ENCODE measurements at places on chromosomes 4 and X. TPM values are rescaled to one million over a fixed set of nuclear protein-coding genes. Genes with fewer than 3 reads are reported as not detected.

NAA15 gene
- 55.2 TPM for total RNA-seq

RAB33A gene
- total RNA-seq, result 5.0 TPM

KLF8 gene
- 20.5 TPM for total RNA-seq

TMEM185A gene
- 10.6 TPM for total RNA-seq

PAGE1 gene
- not detected for total RNA-seq

TBC1D8B gene
- total RNA-seq, result 1.8 TPM

PCDH18 gene
- 0.05 TPM for total RNA-seq

CUL4B gene
- 33.9 TPM for total RNA-seq

USP17L19 gene
- total RNA-seq, result not detected

SHROOM4 gene
- 0.02 TPM for total RNA-seq

GAGE13 gene
- total RNA-seq, result not detected

TMSB4X gene
- 7,183 TPM for total RNA-seq

CBR4 gene
- total RNA-seq, result 13.9 TPM

LRIT3 gene
- 0.30 TPM for total RNA-seq

RAI2 gene
- 0.72 TPM for total RNA-seq

GRXCR1 gene
- not detected for total RNA-seq

RGN gene
- not detected for total RNA-seq

RASSF6 gene
- total RNA-seq, result 1.7 TPM

ADH1B gene
- not detected for total RNA-seq

SH3RF1 gene
- total RNA-seq, result 0.16 TPM

PHOX2B gene
- not detected for total RNA-seq

GPM6B gene
- total RNA-seq, result not detected

GAK gene
- total RNA-seq, result 192 TPM

ARHGEF38 gene
- total RNA-seq, result not detected

SLC49A3 gene
- 1.1 TPM for total RNA-seq

TAF7L gene
- not detected for total RNA-seq

CXCL11 gene
- total RNA-seq, result not detected

RASGEF1B gene
- 58.7 TPM for total RNA-seq

CHRDL1 gene
- total RNA-seq, result not detected

COX7B2 gene
- not detected for total RNA-seq

FGB gene
- not detected for total RNA-seq

EPHA5 gene
- not detected for total RNA-seq

DDX53 gene
- total RNA-seq, result not detected

ATP1B4 gene
- total RNA-seq, result not detected

CENPVL2 gene
- total RNA-seq, result not detected

S100P gene
- 2.1 TPM for total RNA-seq

TRMT10A gene
- 3.5 TPM for total RNA-seq

ZBTB49 gene
- total RNA-seq, result 7.4 TPM

HERC5 gene
- 19.7 TPM for total RNA-seq

RASL11B gene
- total RNA-seq, result not detected

MAGIX gene
- 1.1 TPM for total RNA-seq

TASL gene
- total RNA-seq, result 2.3 TPM

CYLC1 gene
- not detected for total RNA-seq

ARAP2 gene
- 104 TPM for total RNA-seq

CT83 gene
- not detected for total RNA-seq

FATE1 gene
- total RNA-seq, result not detected

MND1 gene
- total RNA-seq, result not detected
